ENCODE measurements at places on chromosomes 6 and 20. TPM values are rescaled to one million over a fixed set of nuclear protein-coding genes. Genes with fewer than 3 reads are reported as not detected.

DNA sequence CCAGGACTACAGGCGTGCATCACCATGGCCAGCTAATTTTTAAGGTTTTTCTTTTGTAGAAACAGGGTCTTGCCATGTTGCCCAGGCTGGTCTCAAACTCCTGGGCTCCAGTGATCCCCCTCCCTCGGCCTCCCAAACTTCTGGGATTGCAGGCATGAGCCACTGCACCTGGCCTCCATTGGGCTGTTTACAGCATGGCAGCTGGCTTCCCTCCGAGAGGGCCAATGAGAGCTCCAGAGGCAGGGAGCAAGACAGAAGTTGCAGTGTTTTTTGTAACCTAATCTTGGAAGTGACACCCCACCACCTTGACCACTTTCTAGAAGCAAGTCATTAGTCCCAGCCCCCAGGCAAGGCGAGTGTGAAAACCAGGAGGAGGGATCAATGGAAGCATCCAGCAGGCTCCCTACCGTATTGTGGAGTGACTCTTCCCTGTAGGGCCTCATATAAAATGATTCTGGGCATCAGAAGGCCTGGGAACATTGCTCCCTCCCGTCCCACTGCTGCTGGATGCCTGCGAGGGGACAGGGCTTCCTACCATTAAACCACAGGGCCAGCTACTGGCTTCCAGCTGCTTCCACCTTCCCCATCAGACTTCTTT lies 144.4 kb downstream of the ZDHHC14 start:
- no peak for DNase-seq

GRCh38 chr20:44056010-44056698 lies 130.8 kb downstream of the JPH2 start:
- DNase-seq = no peak

- DNase-seq = no peak
Observed at GRCh38 chr6:127435626-127436220, 23.5 kb downstream of the KIAA0408 start.

DNA sequence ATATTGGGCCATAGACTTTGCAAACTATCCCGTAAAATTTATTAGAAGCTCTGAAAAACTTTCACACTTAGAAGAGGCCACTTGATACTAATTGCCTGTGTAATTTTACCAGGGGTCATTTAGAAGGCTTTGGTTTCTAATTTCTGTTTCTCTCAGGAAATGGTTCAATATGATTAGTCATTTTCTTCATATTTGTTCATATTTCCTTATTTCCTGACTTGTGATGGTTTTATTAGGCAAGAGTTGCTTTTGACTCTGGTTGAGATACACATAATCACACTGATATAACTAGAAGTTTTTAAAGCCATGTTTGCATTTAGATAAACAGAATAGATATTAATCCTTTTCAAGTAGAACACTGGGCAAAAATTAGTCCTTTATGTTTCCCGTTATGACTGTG lies 11.8 kb upstream of the HBS1L start:
- DNase-seq = no peak

DNA sequence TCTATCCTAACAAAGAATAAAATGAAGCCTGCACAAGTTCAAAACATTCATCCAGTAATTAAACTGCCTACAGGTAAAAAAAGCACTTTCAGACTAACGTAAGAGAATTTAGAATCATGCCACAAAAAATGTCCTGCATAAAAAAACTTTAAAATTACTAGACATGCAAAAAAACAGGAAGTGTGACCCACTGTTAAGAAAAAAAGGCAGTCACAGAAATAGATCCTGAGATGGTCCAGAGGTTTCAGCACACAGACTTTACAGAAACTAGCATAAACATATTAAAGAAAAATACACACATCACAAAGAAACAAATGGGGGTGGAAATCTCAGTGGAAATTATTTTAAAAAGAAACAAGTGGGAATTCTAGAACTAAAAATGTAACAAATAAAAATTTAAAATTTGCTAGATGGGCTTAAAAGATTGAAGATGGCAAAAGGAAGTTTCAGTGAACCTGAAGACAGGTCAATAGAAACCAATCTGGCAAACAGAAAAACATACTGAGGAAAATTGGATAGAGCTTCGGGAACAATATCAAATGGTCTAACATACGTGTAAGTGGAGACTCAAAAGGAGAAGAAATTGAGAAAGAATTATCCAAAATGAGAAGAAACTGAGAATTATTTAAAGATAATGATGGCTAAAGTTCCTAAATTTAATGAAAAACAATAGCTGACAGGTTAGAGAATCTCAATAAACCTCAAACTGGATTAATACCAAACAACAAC lies 3.4 kb upstream of the ZNF133 start:
- DNase-seq = no peak

- no peak for DNase-seq
Observed at GRCh38 chr6:44051515-44051914, 75.7 kb downstream of the MRPL14 start.

Gene KHDC1L
- 1.2 TPM for total RNA-seq

Gene DAAM2
- total RNA-seq = 5.3 TPM

Gene LY86
- 2.9 TPM for total RNA-seq

Gene APOM
- 0.41 TPM for total RNA-seq
